Femur (tissue), 1 donor: ENCODE measurements at places on chromosomes 6 and 20.

DNA sequence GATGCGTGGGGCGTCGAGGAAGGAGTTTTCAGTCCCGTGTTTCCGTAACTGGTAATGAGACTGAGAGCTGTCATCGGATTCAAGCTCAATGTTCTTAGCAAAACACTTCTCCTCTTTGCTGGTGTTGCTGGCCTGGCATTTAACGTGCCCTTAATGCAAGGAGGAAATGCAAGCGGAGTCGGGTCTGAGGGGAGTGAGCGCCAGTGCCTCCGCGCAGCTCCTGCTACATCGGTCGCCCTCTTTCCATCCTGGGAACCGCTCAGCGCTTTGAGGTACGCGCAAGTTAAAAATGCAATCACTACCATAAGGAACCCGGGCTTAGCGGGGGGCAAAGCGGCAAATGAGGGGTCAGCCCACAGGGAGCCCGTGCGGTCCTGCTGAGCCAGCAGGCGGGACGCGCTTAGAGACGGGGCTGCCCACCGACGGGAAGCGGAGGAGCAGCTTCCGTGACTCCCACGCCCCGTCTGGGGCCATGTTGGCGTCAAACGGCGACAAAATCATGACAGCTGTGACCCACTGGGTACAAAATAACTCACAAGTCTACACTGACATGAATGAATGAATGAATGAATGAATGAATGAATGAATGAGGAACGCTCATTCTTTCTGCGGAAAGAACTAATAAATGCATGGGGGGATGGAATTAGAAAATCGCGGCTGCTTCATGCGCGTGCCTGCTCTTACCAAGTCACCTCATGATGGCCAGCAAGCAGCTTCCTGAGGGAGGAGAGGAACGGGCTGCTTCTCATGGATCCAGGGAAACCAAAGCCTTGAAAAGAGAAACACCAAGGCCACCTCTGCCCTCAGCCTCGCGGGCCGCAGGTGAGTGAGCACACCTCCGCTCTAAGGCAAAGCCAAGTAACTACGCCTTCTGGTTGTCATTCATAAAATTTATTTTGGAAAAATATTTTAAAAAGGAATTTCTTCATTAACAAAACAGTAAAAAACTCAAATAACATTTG, 9.3 kb downstream of the DLL1 start:
- DNase-seq, result no peak

DNA sequence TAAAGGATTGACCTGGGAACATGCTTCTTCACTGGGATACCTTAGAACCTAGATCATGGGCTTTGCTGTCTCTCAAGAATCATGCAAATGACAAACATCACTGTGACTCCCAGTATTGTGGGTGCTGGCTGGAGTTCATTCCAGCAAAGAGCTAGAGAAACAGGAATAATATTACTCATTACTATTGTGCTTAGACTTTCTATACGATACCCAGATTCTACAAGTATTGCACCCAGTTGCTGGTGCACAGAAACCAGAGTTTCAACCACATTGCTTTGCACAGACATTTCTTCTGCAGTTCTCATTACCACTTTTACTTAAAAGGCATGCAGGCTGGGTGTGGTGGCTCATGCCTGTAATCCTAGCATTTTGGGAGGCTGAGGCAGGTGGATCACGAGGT, 220.4 kb upstream of the ZNF217 start:
- DNase-seq, result no peak

DNA sequence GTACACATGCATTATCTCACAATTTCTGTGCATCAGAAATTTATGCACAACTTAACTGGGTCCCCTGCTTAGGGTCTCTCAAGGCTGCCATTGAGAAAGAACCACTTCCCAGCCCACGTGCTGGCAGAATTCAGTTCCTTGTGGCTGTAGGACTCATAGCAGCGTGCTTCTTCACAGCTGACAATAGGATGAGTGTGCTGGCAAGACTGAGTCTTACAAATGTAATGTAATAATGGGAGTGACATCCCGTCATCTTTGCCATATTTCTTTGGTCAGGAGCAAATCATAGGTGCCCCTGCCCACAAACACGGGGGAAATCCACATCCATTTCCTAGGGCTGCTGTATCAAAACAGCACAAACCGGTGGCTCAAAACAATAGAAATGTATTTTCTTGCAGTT, 77.4 kb downstream of the FIG4 start:
- DNase-seq, result no peak

- no peak for DNase-seq
Measured at GRCh38 chr6:33761581-33761921, 14.8 kb upstream of the IP6K3 start.

- peak; percentile 42 for DNase-seq
Measured at GRCh38 chr6:123804014-123804786, 535 bp downstream of the NKAIN2 start.

- DNase-seq, result no peak
Measured at GRCh38 chr20:32896521-32897280, 38.0 kb downstream of the EFCAB8 start.

DNA sequence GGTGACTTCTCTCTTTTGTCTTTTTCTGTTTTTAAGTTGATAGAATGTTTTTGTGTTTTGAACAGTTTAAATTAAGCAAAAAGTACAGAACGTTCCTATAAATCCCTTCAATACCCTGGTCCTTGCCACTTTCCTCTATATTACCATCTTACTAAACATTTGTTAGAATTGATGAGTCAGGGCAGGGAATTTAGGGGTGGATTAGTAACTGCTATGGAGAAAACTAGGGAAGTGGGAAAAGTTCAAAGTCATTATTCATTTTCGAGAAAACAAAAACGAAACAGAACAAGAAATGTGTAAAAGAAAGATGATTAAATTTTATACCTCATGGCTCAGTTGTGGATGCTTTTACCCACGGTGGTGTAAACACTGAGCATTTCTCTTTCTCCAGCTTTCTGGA, 240.4 kb upstream of the SULF2 start:
- DNase-seq, result no peak

GRCh38 chr6:37371154-37372083, 17.6 kb downstream of the RNF8 start:
- no peak for DNase-seq

DNA sequence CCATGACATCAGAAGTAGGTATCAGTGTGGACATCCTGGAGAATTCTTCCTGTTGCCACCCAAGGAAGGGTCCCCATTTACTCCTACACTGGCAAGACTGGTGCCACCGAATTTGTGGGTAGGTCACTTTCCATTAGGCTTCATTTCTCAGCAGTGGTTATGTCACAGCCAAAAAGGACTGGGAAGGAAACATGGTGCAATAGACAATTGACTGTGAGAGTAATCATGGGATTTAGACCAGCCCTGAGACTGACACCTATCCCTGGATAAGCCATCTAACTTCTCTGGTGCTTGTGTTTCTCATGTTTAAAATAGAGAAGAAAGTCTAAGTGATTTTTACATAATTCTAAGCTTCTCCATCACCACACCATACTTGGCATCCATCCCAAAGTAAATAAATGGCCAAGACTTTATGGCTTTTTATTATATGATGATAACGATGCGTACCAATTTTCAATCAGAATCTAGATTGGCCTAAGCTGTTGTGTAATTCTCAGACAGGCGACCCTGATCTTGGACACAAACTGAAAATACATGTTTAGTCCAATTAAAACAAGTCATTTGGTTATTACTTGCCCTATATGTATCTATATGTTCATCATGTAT, 10.2 kb downstream of the SMPDL3A start:
- DNase-seq, result no peak

GRCh38 chr20:920311-920710, 4.2 kb upstream of the ANGPT4 start:
- DNase-seq, result no peak

GRCh38 chr6:38542031-38542430, 97.7 kb downstream of the BTBD9 start:
- no peak for DNase-seq

GRCh38 chr6:70886661-70887060, 70.2 kb downstream of the B3GAT2 start:
- no peak for DNase-seq

DNA sequence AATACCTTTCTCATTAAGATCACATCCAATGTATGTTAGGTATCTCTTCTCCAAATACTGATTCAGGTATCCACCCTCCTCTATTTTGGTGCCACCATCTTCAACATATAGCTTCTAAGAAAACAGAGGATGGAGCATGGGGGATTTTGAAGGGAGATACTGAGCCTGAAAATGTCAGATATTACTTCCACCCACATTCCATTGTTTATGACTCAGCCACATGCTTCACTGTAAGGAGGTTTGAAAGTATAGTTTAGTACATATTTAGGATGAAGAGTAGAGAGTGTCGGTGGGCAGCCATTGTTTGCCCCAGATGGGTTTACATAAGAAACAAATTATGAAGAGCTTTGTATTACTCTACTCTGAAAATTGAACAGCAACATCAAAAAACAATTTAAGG, 286.7 kb downstream of the TFAP2B start:
- DNase-seq, result no peak

- no peak for DNase-seq
Measured at GRCh38 chr20:9149796-9150195, 80.9 kb downstream of the PLCB4 start.

DNA sequence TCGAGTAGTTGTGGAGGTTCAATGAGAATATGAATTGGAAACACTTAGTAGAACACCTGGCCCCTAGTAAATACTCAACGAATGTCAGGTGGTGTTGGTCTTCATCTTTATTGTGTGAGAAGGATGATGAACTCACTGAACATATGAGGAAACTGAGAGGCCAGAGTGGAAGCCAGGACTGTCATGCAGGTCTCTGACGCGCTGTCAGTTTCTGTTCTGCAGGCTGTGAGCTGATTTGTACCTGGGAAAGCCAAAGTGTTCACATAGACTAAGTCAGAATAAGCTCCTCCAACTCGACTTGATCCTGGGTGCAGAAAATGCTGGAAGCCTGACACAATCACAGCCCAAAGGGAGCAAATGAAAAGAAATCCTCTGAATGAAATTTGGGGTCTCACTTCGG, 222.2 kb downstream of the LY86 start:
- DNase-seq, result no peak

DNA sequence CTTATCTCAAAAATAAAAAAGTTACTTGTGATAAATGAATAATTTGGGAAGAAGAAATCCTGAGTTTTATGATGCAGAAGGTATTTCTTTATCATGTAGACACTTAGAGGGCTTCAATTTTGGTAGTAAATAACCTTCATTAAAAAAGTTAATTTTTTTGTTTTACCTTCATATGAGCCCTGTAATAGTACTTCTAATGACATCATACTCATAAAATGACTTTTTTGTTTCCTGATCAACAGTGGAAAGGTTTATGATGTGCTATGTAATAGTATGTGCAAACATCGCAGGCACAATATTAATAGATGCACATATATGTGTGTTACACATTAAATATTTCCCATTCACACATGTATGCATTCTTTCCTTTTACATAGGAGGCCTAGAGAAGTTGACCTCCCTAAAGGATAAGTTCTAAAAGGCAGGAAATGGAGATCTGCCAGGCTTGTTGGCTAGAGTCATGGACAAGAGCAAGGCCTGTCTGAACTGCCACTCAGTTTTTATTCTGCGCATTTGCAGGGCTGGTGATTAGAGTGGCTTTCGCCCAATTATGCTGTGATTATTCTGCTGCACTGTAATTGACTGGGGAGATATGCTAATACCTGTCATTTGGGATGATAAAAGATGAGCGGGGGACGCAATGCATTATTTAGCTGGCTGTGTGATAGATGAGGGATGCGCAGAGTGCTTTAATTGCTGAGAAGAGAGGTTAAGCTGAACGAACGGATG, 272.6 kb downstream of the TMEM242 start:
- no peak for DNase-seq

DNA sequence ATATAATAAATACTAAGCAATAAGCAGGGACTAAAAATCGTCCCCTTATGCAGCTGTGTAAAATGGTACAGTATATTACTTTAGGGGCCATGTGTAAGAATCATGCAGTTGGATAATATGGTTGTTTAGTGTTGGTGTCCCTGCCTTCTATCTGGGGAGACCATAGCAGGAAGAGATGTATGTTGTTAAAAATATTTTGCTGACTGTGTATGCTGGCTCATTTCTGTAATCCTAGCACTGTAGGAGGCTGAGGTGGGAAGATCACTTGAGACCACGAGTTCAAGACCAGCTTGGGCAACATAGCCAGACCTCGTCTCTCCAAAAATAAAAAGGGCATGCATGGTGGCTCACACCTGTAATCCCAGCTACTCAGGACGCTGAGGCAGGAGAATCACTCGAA, 5.6 kb downstream of the PANK2 start:
- no peak for DNase-seq

DNA sequence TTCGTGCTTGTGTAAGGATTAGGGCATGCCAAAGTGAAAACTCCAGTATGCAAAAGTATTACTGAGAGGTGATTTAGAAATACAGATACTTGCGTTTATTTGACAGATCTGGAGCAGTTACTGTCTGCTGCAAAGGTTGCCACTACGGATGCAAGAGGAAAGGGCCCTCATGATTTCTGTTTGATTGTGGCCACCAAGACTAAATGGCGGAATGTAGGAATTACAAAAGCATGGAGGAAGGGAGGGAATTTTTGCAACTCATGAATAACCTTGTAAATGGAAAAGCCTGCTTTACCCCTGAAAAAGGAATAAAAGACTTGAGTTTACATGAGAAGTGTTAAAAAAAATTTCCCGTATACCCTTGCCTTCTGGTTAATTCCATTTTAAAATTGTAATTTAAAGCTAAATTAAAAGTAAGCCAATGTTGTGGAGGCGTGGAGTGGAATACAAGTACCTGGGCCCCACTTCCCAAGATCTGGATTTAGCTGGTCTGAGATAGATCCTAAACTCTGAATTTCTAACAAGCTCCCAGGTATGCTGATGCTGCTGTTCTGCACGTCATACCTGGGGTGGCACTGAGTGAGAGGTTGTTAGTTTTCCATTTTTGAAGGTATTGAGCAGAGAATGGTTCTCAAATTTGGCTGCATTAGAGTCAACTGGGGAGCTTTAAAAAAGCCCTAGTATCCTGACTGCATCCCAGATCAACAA, 56.6 kb upstream of the NKX2-2 start:
- DNase-seq, result no peak

DNA sequence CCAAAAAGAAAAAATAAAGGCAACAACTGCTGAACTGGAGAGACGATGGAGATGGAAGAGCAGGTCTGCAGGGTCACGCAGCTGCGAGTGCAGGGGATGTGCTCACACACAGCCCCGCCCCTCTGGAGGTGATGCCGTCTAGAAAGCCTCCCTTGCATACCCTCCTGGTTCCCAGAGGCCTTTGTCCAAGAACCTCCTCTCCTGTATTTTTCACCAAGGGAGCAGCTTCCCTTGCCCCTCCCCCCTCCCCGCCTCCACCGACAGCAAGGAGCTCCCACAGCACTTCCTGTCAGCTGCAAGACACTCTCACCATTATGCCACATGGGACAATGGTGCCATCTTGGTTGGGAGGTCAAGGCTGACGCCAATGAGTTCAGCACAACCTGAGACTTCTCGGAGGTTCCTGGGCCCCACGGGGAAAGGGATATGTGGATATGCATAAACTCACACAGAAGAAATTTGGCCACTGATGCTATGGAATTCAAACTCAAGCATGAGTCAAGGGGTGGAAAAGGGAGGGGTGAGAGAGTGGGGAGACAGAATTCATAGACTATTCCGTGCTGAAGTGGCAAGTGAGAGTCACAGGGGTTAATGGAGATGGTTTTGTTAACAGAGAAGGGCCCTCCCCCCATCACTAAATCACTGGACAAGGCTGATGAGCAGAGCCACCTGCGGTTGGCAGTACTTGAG, 132.9 kb downstream of the SCML4 start:
- peak; percentile 77 for DNase-seq

GRCh38 chr6:28078050-28078449, 2.3 kb upstream of the ZNF165 start:
- no peak for DNase-seq
